ENCODE measurements at places on chromosomes 2 and 18. TPM values are rescaled to one million over a fixed set of nuclear protein-coding genes. Genes with fewer than 3 reads are reported as not detected.

- no peak for DNase-seq
Observed at GRCh38 chr18:41315134-41315533, 639.9 kb upstream of the PIK3C3 start.

ABCG5 gene
- total RNA-seq = not detected

- DNase-seq = peak; percentile 83
Observed at GRCh38 chr2:200966770-200967169, 3.3 kb upstream of the ORC2 start.

DNA sequence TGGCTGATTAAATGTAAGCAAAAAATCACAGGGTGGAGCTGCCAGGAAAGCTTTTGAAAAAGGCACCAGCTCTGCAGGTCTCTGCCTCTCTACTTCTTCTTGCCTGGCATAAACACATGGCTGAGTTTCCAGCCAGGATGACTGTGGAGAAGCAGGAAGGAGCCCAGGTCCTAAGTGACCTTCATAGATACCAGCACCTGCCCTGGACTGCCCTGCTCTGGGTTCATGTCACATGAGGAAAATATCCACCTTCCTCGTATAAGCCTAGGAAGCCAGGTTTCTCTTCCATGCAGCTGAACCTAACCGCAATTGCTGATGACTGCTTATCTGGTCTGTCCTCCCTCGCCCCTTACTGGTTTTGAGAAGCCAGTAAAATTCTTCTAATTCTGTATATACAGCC is 47.8 kb upstream of the CREB1 start:
- no peak for DNase-seq

CXCR1 gene
- total RNA-seq = not detected

DNA sequence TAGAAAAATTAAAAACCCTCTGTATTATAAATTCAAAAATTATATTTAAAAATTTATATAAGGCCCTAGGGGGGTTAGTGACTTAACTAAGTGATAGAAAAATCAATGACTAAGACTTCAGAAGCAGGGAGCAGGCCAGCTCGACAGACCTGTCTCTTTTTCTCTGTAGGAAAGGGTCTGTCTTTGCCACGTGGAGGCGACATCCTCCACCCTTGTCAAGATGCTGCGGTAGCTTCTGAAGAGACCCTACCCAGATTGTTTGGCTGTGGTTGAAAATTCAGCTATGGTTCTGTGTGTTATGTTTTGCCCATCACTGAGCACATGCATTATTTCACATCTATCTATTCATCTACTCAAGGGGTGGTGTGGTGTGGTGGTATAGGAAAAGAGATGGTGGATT is 8.2 kb upstream of the SLC4A3 start:
- DNase-seq = no peak

MROH2A gene
- not detected for total RNA-seq

DNA sequence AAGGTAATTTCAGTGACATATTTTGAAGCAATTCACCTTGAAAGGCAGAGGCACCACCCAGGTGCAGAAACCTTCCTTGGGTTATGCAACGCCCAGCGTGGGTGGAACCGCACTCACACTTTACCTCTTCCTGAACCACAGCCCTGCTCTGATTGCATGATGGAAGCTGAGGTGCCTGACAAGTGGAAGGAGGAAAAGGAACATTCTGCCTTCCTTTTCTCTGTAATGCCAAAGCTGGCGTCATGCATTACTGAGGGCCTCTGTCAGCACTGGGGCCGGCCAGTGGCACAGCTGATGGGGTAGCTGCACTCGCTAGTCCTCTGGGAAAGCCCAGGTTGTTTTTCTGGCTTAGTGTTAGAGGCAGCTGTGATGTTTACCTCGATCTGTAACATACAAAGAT is 266.5 kb downstream of the NEDD4L start:
- DNase-seq = no peak

DNA sequence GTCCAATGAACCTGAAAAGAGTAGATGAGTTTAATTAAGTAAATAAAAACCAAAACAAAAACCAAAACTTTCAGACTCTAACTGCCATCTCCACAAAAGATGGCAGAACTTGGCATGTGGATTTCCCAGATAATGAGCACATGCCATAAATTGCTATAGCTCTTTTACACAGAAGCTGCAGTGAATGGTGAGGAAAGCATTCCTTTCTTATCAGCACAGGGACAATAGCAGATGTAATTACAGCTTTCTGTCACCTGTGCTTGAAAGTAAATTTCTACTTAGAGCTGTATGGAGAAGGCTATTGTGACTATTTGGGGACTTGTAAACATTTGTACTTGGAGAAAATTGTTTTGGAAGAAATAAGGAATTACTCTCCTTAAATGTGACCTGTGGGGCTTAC is 378.4 kb downstream of the RPRM start:
- no peak for DNase-seq

IL37 gene
- not detected for total RNA-seq

- DNase-seq = no peak
Observed at GRCh38 chr18:32175265-32175664, 14.6 kb upstream of the MEP1B start.

- DNase-seq = peak; percentile 24
Observed at GRCh38 chr2:46923041-46923528, 7.5 kb upstream of the MCFD2 start.
